ENCODE measurements at places on chromosomes 1 and 21.
A peak's percentile ranks its signal among the peaks of the same experiment; 100 is the strongest.

DNA sequence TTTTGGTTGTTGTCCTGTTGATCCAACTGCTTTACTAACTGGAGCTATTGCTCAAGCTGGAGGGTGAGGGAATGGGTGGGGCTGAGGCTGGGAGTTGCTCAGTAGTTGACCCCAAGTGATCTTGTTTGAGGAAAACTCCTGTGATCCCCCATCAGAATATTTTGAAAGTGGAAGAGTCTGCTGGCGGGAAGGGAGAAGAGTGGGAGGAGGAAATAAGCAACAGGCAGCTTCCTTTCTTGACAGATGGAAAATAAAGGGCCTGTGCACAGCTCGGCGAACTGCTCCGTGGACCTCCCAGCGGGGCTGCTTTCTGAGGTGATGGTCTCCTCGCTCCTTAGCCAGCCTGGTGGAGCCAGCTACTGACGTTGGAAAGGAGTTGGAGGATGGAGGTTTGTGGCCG, 199.1 kb upstream of the LMO4 start:
- no peak for DNase-seq

DNA sequence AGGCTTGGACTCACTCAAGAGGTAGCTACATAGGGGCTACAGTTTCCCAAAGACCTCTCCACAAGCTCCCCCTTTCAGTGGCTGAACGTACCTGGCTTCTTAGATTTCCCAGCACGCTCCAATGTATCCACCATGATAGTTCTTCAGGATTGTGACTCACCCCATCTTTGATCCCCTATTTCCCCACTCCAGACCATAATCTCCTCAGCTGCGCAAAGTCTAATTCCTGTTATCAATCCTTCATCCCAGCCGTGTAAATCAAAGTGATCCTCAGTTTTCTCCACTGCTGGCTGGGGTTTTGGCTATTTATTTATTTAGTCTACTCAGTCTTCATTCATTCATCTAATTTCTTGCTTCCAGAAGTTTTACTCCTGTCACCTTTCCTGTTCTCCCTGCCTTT, 13.1 kb upstream of the CTPS1 start:
- DNase-seq, result no peak

DNA sequence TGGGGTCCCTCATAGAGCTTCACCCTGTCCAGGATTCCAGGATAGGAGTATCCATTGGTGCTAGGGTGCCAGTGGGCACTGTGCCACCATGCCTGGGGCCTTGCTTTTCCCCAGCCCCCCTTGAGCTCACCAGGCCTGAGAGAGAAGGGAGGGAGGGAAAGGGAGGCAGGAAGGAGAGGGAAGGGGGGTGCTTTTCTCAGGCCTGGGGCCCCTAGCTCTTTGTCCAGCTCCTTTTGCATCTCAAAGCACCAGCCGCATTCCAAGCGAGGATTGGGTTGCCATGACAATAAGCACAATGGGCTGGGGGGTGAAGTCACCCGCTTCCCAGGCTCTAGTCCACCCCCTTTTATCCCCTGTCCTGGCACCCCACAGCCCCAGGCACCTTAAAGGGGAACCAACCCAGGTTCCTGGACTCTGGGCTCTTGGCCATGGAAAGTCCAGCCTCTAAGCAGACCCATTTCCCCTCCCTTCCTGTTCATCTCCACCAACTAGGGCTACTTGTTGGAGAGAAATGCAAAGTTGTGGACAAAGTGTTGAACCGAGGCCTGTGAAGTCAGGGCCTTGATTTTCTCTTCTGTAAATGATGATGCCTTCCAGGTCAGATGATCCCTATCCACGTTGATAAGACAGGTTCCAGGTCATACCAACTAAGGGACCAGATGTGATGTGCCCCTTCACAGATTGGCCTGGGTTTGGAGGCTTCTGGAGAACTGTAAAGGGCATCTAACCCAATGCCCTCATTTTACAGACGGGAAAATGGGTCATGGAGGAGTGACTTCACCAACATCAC, 11.4 kb downstream of the THBS3 start:
- peak; percentile 69 for DNase-seq

DNA sequence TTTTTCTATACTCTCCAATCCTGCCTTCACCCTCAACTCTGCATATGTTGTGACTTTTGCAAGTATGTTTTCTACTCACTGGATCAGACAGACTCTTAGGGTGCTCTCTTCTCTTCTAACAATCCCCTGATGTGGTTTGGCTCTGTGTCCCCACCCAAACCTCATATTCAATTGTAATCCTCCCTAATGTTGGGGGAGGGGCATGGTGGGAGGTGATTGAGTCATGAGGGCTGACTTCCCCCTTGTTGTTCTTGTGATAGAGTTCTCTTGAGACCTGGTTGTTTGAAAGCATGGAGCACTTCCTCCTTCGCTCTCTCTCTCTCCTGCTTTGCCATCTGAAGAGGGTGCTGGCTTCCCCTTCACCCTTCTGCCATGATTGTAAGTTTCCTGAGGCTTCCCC, 148.9 kb upstream of the IGSF21 start:
- DNase-seq, result no peak

DNA sequence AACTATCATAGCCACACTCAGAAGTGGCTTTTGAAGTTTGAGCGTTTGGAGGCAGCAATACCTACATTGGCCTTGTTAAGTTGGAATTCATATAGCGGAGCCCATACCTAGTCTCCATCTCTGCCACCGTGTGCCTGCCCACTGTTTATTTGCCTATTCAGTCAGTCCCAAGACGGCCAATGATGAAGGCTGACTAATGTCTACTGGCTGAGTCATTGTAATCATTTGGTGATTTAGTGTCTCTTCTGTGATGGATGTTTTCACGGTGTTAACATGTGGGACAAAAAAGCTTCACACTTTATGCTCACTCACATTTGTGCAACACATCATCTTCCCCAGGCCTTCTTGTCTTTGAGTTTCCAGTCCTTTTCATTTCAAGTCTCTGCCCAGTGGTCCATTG, 92.6 kb upstream of the PBX1 start:
- no peak for DNase-seq

- DNase-seq, result no peak
Observed at GRCh38 chr1:217506878-217507277, 124.0 kb downstream of the GPATCH2 start.

DNA sequence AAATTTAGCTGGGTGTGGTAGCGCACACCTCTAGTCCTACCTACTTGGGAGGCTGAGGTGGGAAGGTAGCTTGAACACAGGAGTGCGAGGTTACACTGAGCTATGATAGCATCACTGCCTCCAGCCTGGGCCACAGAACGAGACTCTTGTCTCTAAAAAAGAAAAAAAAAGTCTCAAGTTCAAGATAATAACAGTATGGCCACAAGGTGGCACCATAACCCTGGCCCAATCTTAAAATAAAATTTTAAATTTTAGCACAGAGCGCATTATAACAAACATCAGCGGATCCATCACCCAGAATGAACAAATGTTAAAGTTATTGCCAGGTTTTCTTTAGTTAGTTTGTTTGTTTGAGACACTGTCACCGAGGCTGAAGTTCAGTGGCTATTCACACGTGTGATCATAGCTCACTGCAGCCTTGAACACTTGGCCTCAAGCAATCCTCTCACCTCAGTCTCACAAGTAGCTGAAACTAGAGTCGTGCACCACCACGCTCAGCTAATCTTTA, 2.9 kb upstream of the HTR6 start:
- DNase-seq, result peak; percentile 30
